A549 (cell line): ENCODE measurements at places on chromosomes 1 and 21.

GRCh38 chr1:181038399-181038873 is 4.7 kb downstream of the MR1 start:
- peak; percentile 84 for DNase-seq

GRCh38 chr1:116904791-116905320 is 4.9 kb upstream of the PTGFRN start:
- no peak for DNase-seq

- DNase-seq = no peak
Measured at GRCh38 chr1:180925471-180926051, 12.9 kb downstream of the KIAA1614 start.

GRCh38 chr1:150176593-150176992 is 26.9 kb downstream of the PLEKHO1 start:
- DNase-seq = no peak

DNA sequence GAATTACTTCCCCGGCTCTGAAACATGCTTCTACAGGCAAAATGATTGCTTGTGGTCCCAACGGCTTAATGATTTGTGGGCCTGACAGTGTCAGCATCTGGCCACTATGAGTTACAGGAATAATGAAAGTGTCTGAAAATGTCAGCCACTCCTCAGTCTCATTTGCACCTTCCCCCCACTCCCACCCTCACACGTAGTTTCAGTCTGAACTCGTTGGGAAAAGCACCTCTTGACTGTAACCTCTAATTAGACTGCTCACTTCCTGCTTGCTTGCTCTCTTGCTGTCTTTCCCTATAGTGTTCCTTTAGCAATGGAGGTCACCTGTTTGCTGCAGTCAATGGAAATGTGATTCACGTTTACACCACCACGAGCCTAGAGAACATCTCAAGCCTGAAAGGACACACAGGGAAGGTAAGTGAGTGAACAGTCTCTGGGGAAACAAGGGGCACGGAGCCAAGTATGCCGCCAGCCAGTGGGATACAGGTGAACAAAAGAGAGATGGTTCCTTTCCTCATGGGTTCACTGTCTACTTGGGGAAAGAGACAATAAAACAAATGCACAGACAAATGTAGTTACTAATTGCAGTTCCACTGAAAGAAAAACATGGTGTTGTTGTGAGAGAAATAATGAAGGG is 27.1 kb downstream of the CFAP57 start:
- no peak for DNase-seq

DNA sequence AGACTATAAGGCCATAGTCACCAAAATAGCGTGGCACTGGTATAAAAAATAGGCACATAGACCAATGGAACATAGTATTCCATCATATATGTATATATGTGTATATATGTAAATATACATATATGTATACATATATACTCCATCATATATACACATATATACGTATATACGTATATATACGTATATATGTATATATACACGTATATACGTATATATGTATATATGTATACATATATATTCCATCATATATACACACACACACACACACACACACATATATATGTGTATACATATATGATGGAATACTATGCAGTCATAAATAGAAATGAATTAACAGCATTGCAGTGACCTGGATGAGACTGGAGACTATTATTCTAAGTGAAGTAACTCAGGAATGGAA is 204.6 kb downstream of the LTN1 start:
- DNase-seq = no peak

- no peak for DNase-seq
Measured at GRCh38 chr1:44640200-44640853, 34.0 kb downstream of the TMEM53 start.

DNA sequence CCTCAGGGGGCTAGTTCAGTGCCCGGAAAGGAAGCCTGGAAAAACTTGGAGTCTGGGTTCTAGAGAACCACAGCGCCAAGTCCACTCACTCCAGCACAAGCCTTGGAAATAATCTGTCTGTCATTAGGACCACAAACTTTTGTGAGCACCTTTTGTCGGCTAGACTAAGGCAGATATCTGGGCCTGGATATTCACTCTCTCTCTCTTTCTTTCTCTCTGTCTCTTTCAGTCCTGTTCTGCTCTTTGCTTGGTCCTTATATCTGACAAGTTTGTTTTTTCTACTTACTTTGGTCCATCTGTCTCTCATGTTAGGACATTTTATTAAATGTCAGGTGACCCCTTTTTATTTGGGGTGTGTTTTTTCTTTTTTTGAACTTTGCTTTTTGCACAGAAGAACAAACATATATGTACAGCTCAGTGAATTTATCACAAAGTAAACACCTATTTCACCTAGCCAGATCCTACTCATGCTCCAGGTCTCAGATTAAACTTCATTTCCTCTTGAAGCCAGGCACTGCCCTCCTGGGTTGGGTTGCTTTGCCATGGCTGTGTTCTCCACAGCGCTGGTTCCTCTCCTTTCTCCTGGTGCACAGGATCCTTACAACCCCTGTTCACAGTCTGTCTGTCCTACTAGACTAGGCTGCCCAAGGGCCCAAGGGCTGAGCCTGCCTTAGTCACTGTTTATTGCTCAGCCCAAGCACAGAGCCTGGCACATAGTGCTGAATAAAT is 40.8 kb downstream of the TCEANC2 start:
- no peak for DNase-seq

DNA sequence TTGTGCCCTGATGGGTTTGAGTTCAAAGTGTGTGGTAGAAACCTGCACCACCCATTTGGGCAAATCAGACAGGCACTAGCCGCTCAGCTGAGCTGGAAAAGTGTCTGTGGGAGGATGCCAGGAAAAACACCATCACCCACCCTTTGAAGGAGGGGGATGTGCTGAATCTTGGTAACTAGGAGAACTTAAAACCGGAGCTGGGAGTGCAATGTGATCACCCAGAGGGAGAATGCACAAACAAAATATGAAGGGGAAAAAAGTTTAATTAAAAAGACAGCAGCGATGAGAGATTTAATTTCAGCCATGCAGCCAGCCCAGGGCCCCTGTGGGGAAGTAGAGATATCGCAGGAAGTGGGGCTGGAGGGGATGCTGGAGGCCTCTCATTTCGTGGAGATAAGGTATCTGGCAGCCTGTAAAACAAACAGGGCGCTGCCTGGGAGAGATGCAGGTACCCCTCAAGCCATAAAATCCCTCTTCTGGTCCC is 86.8 kb upstream of the BCAR3 start:
- no peak for DNase-seq

DNA sequence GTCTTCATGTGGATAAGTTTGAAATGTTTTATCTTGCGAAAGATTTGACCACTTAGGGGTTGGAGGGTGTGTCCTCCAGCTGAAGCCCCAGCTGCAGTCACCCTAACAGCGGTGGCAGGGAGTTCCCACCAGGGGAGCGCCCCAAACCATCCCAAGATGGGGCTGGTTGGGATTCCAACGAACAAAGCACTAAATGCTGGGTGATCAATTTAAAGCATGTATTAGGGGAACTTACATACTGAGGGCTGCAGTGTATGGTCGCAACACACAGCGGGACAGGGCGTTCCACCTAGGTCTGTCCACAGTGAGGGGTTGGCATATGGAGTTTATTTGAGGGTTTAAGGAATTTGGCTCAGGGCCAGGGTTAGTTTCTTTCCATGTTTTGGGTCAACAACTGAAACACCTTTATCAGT is 26.3 kb downstream of the SLC37A1 start:
- no peak for DNase-seq

DNA sequence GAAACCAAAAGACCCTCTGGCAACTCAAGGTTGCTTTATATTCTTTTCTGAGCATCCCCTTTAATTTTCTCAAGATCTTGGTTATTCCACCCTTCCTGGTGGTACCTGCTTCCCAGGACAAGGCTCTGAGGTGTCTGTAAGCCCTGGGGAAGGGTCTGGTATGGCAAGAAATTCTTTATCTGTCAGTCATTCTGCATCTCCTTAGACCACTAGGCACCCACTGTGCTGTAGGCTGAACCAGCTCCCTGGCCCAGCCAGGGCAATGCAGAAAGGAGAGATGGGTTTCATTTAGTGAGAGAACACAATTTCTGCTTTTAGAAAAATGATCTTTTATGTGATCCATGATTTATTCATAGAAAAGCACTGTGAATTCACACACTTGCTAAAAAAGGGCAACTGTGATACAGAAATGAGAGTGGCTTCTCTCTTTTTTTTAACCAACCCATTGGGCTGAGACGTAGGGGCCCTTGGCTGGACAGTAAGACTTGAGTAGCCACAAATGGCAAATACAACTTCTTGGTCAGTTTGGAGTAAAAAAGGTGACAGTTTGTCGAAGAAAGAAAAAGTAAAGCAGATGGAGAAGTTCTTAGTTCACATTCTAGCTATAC is 4.1 kb downstream of the UROD start:
- no peak for DNase-seq

- peak; percentile 33 for DNase-seq
Measured at GRCh38 chr1:230824919-230825721, 43.2 kb downstream of the C1orf198 start.

DNA sequence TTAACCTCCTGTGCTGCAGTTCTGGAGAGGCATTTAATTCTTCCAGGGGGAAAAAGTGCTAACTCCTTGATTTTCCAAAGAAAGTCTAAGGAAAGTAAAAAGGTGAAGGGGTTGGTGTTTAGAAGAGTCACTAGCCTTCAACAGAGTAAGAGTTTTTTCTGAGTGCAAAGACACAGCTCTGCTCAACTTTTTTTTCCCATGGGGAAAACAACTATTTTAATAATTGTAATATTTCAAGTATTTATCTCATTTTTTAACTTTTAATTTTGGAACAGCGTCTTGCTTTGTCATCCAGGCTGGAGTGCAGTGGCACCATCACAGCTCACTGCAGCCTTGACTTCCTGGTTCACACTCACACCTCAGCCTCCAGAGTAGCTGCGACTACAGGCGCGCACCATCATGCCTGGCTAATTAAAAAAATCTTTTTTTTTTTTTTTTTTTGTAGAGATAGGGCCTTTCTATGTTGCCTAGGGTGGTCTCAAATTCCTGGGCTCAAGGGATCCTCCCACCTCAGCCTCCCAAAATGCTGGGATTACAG is 202.6 kb downstream of the APP start:
- DNase-seq = no peak

DNA sequence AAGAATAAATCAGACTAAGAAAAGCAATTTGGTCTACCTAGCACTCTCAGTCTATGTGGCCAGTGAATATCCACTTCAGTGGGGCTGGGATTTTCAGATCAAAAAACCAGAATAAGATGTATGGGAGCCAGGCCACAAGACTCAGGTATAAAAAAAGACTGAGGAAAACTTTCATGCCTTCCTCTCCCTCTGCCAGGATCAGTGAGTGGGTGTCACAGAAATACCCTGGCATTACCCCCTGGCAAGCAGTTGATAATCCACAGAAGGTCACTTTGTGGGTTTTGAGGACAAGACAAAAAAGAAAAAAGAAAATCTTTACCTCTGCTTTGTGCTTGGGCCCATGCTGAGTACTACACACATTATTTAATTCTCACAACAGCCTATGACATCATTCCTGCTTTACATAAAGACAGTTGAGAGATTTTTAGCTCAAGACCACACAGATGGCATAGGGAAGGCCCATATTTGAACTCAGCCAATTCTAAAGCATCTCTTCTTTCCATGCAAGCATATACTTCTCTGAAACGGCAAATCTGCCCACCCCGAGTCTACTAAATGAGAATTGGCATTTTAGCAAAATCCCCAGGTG is 57.6 kb downstream of the DESI2 start:
- DNase-seq = no peak

DNA sequence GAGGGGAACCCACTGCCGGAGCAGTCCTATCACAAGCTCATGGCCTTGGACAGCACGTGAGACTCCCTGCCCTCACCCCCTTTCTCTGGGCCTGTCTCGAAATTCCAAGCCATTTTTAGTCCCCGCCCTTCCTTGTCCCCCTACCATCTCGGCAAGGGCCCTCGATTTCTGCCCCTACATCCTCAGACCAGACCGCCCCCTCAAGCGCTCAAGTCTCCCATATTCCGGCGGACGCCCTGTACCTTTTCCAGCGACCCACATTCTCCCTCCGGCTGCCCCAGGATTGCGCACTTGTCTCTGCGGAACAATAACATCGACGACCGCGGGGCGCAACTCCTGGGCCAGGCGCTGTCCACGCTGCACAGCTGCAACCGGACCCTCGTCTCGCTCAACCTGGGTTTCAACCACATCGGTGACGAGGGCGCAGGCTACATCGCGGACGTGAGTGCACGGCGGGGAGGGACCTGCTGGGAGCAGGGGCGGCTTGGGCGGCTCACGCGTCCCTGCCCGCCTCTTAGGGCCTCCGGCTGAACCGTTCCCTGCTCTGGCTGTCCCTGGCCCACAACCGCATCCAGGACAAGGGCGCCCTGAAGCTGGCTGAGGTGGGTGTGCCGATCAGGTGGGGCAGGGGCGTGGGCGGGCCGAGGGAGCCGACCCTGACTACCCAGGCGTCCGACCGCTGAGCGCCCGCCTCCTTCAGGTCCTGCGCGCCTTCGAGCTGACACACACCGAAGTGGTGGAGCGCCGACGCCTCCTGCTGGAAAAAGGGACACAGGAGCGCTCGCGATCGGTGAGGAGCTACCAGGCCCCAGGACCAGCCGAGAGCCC is 7.0 kb downstream of the LRRC71 start:
- peak; percentile 87 for DNase-seq

GRCh38 chr21:42820616-42821465 is 58.5 kb downstream of the WDR4 start:
- no peak for DNase-seq

- no peak for DNase-seq
Measured at GRCh38 chr21:36776981-36777617, 78.2 kb downstream of the SIM2 start.

DNA sequence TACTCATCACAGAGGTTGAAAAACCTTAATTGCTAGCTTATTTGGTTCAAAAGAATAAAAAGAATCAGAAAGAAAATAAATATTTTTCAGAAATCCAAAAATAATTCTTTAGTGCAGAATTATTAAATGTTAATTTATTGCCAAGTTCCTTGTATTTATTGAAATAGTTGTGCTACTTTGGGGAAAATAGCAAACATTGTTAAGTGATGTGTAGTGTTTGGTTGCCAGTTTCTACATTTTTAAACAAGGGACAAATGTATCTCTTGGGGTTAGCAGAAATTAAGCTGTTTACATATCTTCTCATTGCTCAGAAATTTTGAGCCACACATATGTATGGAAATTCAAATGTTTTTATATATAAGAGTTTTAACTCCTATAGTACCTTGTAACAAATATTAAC is 775.0 kb downstream of the USP25 start:
- DNase-seq = no peak

- DNase-seq = no peak
Measured at GRCh38 chr21:25842925-25843324, 108.2 kb downstream of the GABPA start.

DNA sequence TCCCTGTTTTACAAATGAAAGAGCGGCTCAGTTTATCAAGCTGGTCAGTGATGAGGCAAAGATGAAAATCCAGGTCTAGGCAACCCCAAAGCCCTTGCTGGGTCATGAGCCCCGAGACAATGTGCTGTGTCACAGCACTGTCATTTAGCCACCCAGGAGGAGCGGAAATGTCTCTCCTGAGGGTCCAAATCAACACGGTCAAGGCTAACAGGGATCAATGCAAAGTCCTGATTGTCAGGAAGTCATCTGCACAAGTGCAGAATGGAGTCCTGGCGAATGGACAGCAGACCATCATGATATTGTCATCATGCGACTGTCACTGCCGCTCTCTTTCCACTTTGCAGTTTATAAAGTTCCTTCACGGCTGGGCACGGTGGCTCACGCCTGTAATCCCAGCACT is 30.2 kb downstream of the NCMAP start:
- DNase-seq = no peak
